ENCODE measurements at places on chromosomes 13 and 19. TPM values are rescaled to one million over a fixed set of nuclear protein-coding genes. Genes with fewer than 3 reads are reported as not detected.

C13orf42 gene
- total RNA-seq: not detected

APOC4 gene
- not detected for total RNA-seq

PRR20A gene
- total RNA-seq: not detected

DUS3L gene
- 131 TPM for total RNA-seq

ZNF616 gene
- 2.0 TPM for total RNA-seq

ZNF296 gene
- total RNA-seq: 3.5 TPM

COL5A3 gene
- 52.1 TPM for total RNA-seq

CACNA1A gene
- total RNA-seq: 0.77 TPM

TUBA3C gene
- total RNA-seq: not detected

DOCK6 gene
- 0.62 TPM for total RNA-seq

IL12RB1 gene
- 56.7 TPM for total RNA-seq

CRB3 gene
- 1.4 TPM for total RNA-seq

KPNA3 gene
- total RNA-seq: 19.1 TPM

AP2S1 gene
- total RNA-seq: 39.7 TPM

CD177 gene
- not detected for total RNA-seq

PDE4C gene
- 0.31 TPM for total RNA-seq

PGLYRP2 gene
- not detected for total RNA-seq

DDX39A gene
- 276 TPM for total RNA-seq

SKA3 gene
- 1.9 TPM for total RNA-seq

ZNF426 gene
- total RNA-seq: 10.2 TPM

ZNF837 gene
- total RNA-seq: 1.2 TPM

PCP2 gene
- total RNA-seq: 2.0 TPM

KLF16 gene
- total RNA-seq: 37.9 TPM

RAB3A gene
- total RNA-seq: 7.4 TPM

SYCN gene
- total RNA-seq: not detected

TLE5 gene
- total RNA-seq: 906 TPM

CYP2A7 gene
- total RNA-seq: not detected

ARL11 gene
- 0.22 TPM for total RNA-seq

HAUS8 gene
- total RNA-seq: 18.4 TPM

KLC3 gene
- total RNA-seq: not detected

ZNF575 gene
- 4.3 TPM for total RNA-seq

CLEC4G gene
- total RNA-seq: not detected

IGFL3 gene
- total RNA-seq: not detected

ITGBL1 gene
- not detected for total RNA-seq

ANGPTL8 gene
- not detected for total RNA-seq

KIR2DL4 gene
- total RNA-seq: not detected

KLK12 gene
- total RNA-seq: not detected

ZNF730 gene
- not detected for total RNA-seq
